ENCODE measurements at places on chromosomes 11 and 22. TPM values are rescaled to one million over a fixed set of nuclear protein-coding genes. Genes with fewer than 3 reads are reported as not detected.

The IL17REL gene
- total RNA-seq, result 0.04 TPM

The NXPE4 gene
- not detected for total RNA-seq

The MMP13 gene
- not detected for total RNA-seq

The TRPM5 gene
- total RNA-seq, result not detected

DNA sequence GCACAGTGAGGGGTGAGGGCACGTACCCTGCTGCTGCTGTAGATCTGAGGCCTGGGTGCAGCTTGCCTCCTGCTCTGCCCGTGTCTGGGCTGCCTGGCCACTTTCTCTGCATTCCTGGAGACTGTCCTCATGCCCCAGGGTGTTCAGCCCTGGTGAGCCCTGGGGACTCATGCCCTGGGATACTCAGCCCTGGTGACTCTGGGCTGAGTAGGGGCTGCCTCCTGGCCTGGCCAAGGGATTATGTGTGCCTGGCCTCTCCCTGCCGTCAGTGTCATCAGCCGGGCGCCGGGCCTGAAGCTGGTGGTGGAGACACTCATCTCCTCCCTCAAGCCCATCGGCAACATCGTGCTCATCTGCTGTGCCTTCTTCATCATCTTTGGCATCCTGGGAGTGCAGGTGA lies 94.7 kb downstream of the CACNA1I start:
- no peak for DNase-seq

The OR8D1 gene
- total RNA-seq, result not detected

DNA sequence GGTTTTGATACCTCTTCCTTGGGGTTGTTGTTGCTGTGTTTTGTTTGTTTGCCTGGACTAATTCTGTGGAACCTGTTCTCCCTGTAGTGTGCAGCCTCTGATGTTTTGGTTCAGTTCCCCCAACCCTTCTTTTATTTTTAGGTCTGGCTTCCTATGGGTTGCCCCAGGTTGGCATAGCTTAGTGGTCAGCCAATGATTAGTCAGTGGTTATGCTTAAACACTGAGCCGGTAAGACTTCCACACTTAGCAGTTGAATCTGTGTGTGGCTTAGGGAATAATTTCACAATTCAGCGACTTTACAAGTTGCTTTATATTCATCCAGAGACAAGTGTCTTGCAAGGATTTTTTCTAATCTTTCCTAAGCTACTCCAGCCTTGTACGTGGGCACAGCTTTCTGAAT lies 78.6 kb upstream of the CLPB start:
- no peak for DNase-seq

DNA sequence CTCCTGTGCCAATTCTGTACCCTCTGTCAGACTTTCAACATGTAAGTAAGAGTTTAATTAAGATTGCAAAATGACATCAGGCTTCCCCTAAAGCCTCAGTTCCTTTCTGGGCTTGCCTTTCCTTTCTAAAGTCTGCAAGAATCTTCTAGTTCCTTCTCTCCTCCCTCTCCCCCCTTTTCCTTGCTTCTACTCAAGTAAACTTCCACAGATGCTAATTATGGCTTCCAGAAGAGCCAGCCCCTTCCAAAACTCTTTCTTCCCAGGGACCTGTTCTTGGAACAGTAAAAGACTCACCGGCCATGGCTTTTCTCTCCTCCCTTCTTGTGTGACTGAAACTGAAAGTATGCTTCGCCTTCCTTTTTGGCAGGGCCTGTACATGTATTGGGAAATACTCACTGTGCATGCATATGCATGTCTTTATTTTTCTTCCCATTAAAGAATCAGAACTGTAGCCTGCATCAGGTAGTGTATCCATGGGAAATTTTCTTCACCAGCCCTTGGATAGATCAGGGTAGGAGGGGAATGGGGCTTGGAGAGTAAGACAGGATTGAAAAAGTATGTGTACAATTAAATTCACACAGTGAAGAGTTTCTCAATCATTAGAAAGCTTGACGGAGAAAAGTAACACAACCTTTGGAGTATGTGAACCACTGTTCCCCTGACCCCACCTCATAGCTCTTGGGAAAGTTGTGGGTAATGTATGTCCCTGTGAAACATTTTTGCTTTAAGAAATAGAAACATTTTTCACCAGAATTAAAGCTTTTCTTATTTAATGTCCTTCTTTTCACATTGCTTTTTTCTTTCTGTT lies at the start of gene CASP1:
Gene CASP1 (minus strand): TSS at position 332 of the 808 bp plus-strand sequence. CDS start 31 bp downstream, at position 301.
- DNase-seq, result peak; percentile 26

DNA sequence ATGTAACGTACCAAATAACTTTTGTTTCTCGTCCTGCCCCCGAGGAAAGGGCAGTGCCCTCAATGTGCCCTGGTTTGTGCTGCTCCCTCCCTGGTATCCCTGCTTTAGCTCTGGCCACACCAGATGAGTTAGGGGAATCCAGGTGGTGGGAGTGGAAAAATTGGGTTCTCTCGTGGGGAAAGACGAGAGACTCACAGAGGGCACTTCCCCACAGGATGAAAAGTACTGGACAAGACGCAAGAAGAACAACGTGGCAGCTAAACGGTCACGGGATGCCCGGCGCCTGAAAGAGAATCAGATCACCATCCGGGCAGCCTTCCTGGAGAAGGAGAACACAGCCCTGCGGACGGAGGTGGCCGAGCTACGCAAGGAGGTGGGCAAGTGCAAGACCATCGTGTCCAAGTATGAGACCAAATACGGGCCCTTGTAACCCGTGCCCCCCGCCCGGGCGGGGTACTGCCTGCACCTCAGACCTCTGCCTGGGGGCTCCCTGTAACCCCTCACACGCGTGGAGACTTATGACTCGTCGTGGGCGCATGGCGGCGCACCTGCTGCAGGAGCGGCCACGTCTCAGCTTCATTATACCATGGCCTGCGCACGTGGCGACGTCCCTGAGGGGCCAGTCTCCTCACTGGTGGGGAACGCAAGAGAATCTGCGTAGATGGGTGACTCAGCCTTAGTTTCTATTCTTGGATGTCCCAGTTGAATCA lies 13.9 kb downstream of the TEF start:
- DNase-seq, result no peak

GRCh38 chr11:116851626-116852025 lies 14.2 kb upstream of the APOA1 start:
- no peak for DNase-seq

- no peak for DNase-seq
Measured at GRCh38 chr11:121422675-121423074, 29.4 kb upstream of the SORL1 start.

- no peak for DNase-seq
Measured at GRCh38 chr11:58530236-58530635, 22.3 kb upstream of the OR5B21 start.

DNA sequence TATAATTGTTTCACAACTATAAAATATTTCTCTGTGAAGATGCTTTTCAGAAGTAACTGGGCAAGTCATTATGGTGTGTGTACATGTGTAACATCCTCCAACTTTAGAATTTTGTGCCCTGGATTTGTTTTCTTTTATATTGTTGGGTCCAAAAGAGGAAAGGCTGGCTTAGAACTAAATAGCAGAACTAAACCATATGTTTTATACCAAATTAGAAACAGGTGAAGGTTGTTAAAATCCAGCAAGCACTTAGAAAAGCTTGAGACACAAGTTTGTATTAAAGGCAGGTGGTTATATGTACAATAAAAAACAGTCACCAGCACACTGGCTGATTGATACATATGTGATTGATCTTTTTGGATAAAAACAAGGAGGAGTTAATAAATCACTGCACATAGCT lies 158.5 kb downstream of the WNT11 start:
- no peak for DNase-seq

- no peak for DNase-seq
Measured at GRCh38 chr11:125224391-125225021, 60.0 kb downstream of the PKNOX2 start.

DNA sequence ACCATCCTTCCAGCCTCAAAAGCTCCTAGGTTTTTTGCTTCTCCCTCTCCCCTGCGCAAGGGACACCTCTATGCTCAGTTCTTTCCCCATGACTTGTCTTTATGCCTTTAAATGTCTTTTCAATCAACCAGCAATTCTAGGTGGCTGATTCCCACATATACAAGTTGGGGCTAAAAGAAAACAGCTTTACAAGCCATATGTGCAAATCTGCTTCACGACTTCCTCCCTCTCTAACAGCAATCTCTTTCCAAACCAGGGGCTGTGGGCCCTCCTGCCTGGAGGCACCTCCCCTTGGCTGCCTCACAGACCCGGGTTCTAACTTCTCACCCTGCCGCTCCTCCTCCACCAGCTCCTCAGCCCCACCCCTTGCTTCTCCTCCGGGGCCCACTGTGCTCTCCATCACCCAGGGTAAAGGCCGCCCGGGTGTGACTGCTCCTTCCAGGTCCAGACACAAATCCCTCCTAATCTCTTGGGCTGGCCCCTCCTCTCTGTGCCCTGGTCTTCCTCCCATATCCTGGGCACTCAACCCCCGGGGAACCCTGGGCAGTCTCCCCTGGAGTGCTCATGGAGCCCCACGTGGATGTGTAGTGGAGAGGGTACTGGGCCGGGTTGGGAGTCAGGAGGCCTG lies 14.1 kb downstream of the TMPRSS13 start:
- no peak for DNase-seq

All from pulmonary artery endothelial cell (primary cell).